ENCODE measurements at places on chromosomes 2 and 18.
A peak's percentile ranks its signal among the peaks of the same experiment; 100 is the strongest.

- no peak for DNase-seq
Observed at GRCh38 chr2:78870343-78870967, 155.0 kb upstream of the REG3G start.

DNA sequence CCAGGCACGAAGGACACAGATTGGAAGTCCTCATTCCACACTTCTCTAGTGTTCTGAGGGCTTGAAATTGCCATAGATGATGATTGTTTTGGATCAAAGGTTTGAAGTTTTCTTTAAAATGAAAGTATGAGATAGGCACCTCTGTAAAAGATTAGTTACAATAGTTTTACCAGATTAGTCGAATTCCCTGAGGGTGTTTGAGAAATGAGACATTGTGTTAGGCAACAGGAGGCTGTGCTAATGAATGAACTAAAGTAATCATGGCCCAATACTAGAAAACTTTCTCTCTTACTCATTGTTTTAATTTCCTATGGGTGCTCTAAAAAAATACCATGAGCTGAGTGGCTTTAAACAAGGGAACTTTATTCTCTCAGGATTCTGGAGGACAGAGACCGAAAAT, 421.7 kb downstream of the RNF144A start:
- no peak for DNase-seq

DNA sequence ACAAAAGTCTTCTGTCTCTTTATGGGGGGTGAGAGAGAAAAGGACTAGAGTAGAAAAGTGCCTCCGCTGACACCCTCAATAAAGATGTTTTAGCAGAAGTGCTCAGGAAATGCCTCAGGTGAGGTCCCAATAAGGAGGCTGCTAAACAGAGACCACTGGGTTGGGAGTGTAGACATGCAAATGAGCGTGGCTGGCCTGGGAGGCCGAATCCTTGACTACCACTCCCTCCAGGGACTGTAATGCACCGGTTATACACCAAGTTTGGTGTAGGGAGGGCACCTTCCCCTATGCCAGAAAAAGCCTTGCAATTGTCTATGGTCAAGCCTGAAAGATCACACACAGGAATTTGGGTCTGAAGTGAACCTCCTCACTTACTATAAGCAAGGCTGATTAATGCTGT, 1.8 kb downstream of the TMX3 start:
- DNase-seq = no peak

GRCh38 chr18:79458131-79458838, 62.6 kb downstream of the NFATC1 start:
- no peak for DNase-seq

DNA sequence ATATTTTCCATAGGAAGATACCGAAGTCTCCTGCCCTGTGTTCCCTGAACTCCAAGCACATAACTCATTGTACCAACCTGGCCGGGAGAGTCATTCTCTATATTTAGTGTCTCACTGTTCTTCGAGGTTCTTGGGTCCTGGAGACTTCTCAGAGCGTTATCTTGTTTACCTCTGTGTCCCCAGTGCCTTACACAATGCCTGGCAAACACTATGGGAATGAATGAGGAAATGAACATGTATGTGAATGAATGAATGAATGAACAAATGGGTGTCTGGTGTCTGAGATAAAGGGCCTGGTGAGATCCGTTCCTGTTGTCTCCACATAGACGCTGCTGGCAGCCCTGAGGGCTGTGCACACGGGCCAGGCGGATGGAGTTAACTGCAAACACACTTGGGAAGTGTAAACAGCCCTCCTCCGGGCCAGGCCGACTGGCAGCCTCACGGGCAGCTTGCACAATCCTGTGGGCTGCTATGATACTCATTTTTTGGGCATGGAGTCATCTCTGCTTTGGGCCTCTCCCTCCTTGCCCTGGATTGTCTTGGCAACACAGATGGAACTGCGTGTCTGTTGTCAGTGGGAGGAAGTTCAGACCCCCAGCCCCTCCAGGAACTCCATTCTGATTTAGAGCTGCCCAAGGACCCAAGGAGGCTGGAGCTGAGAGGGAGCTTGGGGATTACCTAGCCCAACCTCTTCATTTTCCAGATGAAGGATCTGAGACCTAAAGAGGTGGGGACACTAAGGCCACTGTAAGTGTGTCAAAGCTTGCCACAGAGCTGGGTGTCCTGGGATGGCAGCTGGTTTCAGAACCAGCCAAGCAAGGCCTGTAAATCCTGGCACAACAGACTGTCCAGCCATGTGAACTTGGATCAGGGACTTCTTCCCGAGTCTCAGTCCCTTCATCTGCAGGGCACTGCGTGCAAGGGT, 124.4 kb downstream of the INHBB start:
- DNase-seq = no peak

DNA sequence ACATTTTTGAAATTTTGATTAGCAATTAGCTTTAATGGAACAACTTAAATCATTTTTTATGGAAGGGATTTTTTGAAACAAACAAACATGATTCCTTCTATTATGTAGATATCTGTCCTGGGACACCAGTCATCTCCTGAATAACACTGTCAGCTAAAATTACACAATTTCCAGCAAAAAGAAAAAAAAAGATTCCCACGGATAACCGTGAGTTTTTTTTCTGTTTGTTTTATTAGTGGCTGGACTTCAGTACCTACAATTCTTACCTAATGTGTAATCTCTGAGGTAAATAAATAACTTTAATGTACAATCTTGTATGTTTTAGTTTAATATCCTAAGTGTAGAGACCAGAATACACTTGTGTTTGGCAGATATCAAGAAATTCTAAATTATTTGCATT, 126.6 kb upstream of the KYNU start:
- DNase-seq = no peak

DNA sequence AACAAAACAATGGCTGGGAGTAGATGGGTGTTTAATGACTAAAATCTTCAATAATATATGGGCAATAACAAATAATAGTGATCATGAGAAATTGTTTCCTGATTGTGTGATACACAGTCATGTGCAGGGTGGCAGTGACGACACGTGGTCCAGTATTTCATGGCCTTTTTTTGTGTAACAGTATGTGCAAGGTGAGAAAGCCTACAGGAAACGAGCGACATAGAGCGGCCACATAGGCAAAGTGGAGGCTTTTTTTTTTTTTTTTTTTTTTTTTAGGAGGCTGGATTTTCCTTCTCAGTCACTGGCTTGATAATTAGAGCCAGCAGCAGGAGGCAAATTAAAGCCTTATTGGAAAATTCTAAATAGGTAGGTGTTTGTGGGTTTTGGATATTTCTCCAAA, 123.7 kb downstream of the MYO3B start:
- peak; percentile 27 for DNase-seq

- no peak for DNase-seq
Observed at GRCh38 chr2:98749066-98749450, 18.1 kb upstream of the MGAT4A start.

DNA sequence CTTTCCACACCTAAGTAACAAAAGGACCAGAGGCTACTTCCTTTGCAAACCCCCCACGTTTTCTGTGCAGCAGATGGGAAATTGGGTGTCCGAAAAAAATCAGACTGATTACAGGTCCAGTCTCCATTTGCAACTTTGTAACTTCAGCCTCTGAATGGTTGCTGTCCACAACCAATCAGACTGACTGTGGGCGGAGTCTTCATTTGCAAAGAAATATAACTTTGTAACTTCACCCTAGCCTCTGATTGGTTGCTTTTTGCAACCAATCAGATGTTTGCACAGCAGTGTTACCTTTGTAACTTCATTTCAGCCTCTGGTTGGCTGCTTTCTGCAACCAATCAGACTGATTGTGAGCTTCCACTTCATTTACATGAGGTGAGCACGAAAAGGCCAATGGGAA, 27.8 kb upstream of the CACNB4 start:
- DNase-seq = no peak

GRCh38 chr2:188349019-188349418, 57.3 kb downstream of the GULP1 start:
- no peak for DNase-seq

GRCh38 chr2:188345020-188345419, 53.3 kb downstream of the GULP1 start:
- DNase-seq = no peak

- peak; percentile 9 for DNase-seq
Observed at GRCh38 chr2:15050483-15050882, 418.0 kb downstream of the LRATD1 start.

DNA sequence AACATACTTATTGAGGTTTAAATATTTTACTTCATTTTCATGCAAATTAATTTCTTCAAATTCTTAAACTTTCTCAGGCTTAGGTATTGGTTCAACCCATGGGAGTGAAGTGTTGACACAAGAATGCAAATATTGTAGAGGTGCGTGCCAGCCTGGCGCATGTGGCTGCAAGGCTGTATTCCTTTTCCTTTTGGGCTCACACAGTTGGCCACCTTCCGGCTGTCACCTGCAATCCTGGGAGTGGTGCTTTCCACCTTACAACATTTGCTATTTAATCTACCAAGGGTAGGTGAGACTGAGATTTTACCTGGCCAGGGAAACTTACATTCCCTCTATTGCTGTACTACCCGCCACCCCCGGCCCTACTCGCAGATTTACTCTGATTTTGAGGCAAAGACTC, 141.1 kb downstream of the DCC start:
- no peak for DNase-seq

GRCh38 chr2:239689985-239690384, 289.2 kb upstream of the HDAC4 start:
- DNase-seq = no peak

GRCh38 chr2:46506131-46506706, 26.9 kb downstream of the TMEM247 start:
- no peak for DNase-seq

- no peak for DNase-seq
Observed at GRCh38 chr2:15074751-15075700, 442.5 kb downstream of the LRATD1 start.

DNA sequence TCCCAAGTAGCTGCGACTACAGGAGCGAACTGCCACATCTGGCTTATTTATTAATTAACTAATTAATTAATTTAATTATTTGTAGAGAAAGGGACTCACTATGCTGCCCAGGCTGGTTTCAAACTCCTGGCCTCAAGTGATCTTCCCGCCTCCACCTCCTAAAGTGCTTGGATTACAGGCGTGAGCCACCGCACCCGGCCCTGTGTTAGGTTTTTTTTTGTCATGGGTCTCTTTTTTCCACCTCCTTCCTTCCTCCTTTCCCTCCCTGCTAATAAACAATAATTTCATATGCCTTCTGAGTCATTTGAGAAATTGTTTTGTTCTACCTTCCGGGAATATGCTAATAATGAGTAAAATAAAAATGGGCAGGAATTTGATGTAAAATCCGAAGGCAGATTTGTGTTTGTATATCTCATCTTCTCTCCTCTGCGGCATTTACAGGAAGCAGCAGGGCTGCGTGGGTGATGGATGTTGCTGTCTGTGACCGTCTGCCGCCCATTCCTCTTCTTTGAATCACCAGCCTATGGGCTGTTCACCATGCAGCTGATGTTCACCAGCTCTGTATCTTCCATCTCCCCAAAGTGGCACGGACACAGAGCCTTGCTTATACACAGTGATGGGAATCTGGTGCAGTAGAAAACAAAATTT, 89.9 kb downstream of the ACSL3 start:
- no peak for DNase-seq

DNA sequence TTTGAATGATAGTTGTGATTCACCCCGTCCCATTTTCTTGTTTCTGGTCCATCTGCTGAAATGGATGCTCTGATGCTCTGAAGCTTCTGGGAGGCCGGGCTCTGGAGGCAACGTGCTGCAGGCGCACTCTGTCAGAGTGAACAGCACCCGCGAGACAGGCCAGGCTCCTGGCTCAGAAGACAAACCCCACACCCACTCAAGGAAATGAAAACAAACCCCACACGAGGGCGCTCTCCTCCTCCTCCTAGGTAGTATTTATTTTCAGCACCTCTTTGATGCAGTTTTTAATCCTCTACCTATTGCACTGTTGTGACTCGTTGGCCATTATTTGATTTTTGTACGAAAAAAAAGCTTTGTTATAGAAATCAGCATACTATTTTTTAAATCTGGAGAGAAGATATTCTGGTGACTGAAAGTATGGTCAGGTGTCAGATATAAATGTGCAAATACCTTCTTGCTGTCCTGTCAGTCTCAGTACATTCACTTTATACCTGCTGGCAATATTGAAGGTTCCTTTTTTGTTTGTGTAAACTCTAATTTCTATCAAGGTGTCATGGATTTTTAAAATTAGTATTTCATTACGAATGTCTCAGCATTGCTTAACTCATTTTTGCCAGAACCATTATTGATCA, 10.3 kb upstream of the CHST10 start:
- DNase-seq = peak; percentile 85

GRCh38 chr2:62783679-62784078, 78.2 kb downstream of the EHBP1 start:
- DNase-seq = no peak

GRCh38 chr18:30889519-30890301, 152.8 kb downstream of the DSC3 start:
- peak; percentile 18 for DNase-seq

GRCh38 chr2:159606287-159606686, 10.1 kb downstream of the BAZ2B start:
- DNase-seq = peak; percentile 44

DNA sequence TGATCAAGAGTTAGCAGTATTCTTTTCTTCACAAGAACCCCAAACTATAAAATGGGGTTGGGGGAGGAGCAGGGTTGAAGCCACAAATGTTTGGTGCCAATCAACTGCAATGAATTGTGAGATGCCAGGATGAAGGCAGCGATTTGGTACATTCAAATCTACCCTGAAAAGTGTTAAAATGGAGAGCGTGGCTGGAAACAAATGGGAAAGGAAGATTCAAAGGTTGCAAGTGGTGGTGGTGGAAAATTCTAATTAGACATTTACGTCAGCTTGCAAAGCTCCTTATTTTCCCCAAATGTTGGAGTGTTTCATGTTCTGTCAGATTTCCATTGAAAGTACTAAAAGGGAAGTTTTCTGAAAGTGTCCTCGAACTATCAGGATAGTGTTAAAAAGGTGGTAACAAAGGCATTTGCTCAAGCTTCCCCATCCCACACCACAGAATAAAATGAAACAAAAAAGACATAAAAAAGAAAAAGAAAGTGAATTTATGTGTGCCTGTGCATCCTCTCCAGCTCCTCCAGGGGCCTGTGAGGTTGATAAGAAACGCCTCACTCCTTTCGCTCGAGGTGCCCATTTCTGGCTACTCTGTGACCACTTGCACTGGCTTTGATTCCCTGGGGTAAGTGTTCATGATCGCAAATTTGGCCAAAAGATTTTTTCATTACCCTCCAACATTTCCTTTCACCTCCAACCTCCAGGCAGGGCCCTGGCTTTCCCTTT, 424.1 kb upstream of the POU3F3 start:
- no peak for DNase-seq

DNA sequence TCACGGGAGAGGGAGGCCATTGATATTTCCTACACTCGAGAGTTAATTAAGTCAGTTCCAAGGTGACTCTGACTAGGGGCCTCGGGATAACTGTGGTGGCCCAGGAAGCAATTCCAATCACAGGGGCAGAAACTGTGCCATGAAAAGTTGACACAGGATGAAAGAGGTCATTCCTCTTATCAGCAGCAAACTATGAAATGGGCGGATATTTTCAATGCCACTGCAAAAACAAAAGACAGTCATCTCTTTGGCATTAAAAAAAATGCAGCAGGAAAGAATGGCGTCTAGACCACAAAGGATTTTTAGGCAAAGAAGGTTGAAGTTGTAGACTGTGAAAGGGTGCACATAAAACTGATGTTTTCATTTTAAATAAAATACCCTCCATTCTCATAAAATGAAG, 50.0 kb downstream of the TGIF1 start:
- no peak for DNase-seq

- DNase-seq = peak; percentile 14
Observed at GRCh38 chr18:12306752-12307700, 1.0 kb upstream of the TUBB6 start.
